ENCODE measurements at places on chromosomes 6 and 20.

- DNase-seq = no peak
Measured at GRCh38 chr20:22775256-22775655, 190.9 kb upstream of the FOXA2 start.

DNA sequence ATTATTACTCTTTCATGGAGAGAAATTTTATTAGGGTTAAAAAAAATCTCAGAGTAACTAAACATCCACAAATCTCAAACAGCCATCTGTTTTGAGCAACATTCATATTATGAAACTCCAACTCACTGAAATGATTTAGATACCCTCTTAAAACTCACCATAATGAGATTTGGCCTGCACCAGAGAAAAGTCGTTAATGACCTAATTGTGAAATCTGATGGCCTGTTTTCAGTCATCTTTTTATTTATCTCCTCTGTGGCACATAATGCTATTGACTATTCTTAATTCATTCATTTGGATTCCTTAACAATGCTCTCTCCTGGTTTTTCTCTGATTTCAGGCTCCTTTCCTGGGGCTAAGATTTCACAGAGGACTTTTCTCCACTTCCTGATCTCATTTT lies 192.7 kb downstream of the RNF144B start:
- no peak for DNase-seq

- no peak for DNase-seq
Measured at GRCh38 chr6:40312213-40313015, 274.8 kb downstream of the LRFN2 start.

DNA sequence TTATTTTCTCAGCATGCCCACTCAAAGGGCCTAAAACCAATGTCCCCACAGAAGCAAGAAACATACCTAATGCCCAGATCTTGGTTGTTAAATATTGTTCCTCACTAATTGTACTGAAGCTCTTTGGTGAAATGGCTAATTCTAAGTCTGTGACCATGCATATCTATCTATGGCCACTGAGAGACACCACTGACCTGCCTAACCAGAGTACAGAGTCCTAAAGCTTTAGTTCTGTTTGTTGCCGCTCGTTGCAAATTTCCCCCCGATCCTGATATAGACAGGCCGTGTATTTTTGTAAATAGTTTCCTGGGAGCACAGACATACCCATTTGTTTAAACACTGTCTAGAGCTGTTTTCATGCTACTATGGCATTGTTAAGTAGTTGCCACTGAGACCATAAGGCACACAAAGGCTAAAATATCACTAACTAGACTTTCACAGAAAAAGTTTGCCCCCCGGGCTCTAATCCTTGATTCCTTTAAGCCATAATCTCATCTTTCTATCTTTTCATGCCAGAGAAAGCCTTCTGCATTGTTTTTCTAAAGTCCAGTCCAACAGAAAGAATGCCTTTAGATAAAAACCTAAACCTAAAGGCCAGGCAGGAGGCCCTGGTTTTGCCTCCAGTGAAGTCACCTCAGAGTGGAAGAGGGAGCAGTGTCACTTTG lies 48.7 kb downstream of the DNAAF9 start:
- no peak for DNase-seq

GRCh38 chr20:35887393-35888064 lies 66.8 kb downstream of the SCAND1 start:
- no peak for DNase-seq

DNA sequence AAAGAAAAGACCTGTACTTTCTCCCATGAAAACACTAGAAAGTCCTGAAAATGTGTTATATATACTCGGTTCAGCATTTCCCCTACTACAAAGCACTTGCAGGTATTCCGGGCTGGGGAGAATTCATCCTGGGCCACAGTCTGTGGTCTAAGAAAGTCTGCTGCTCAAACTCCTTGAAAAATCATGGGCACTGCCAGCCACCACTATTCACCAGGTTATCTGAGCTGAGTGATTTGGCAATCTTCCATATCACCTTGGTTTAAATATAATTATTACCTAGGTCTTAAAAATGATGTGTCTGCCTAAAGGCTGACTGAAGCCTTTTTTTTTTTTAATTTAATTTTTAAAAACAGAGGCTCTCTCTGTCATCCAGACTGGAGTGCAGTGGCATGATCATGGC lies 11.3 kb downstream of the FKBP5 start:
- no peak for DNase-seq
